ENCODE measurements at places on chromosomes 4 and X.

- DNase-seq: no peak
Observed at GRCh38 chr4:126954537-126955291, 678.0 kb upstream of the INTU start.

GRCh38 chrX:72573158-72573511, 492 bp upstream of the HDAC8 start:
- DNase-seq: no peak

- no peak for DNase-seq
Observed at GRCh38 chrX:118325453-118325852, 20.5 kb upstream of the WDR44 start.

GRCh38 chr4:85127653-85128052, 161.2 kb upstream of the WDFY3 start:
- DNase-seq: peak; percentile 2

DNA sequence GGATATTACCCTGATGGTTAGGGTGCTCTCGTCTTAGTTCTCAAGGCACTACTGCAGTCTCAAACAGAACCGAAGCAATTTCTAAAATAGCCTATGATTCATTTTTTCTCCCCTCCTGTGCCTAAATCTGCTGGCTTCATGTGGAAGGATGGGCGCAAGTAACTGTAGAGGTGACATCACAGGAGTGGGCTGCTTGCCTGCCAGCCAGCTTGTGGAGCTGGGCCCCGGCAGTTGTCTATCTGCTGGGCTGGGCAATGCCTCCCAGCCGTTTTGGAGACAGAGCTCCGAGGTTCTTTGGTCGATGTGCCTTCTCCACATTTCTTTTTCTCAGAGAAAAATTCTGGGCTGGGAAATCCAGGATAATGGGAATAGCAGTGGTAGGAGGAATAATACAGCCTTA, 34.3 kb upstream of the CITED1 start:
- no peak for DNase-seq

DNA sequence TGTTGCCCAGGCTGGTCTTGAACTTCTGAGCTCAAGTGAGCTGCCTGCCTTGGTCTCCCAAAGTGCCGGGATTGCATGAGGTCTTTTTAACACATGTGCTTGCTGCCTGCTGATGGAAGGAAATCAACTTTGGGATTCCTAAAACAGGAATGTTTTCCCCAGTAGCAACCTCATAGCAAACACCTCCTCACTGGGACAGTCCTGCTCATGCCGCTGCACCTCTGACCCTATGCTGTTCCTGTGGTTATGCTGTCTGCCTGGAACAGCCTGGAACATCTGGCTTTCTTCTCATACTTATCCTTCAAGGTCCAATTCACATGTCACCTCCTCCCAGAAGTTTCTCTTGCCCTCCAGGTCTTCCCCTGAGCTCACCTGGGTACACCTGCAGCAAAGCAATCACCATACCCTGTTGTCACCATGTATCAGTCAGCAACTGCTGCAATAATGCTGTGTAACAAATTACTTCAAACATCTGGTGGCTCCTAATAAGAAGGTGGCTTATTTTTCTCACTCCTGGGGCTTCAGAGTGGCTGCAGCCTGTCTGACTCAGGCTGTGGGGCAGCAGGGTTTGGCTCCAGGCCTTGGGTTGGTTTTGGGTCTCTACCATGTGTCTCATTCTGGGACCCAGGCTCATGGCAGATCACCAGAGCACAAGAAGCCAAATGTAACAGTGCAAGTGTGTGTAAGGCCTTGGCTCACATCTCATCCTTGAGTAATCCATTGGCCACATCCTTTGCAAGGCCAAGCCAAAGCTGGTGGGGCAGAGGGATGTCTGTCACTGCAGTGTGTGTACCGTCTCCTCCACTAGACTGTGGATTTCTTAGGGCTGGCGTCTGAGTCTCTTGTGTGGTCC, 59.4 kb upstream of the SORCS2 start:
- no peak for DNase-seq

- DNase-seq: no peak
Observed at GRCh38 chrX:147174591-147174990, 360.0 kb upstream of the CXorf51A start.

DNA sequence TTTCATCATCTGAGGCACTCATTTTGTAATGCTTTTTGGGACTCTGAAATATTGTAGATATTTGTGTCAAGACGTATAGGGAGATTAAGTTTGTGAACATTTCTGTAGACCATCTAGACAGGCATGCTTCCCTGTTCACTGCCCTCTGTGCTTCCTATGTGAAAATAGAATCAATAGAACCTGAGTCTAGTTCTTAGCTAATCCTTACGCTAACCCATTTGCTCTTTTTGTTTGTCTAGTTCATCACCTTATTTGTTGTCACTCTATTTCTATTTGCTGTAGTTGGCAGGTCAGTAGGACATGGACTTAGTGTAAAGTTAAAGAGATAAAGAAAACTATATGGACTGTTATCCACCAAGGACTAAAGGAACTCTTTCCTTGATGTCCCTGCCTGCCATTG, 1755.2 kb downstream of the C4orf33 start:
- no peak for DNase-seq
